ENCODE measurements at places on chromosomes 12 and 14.

GRCh38 chr12:113295886-113296556 is 38.9 kb downstream of the SLC8B1 start:
- DNase-seq = no peak

DNA sequence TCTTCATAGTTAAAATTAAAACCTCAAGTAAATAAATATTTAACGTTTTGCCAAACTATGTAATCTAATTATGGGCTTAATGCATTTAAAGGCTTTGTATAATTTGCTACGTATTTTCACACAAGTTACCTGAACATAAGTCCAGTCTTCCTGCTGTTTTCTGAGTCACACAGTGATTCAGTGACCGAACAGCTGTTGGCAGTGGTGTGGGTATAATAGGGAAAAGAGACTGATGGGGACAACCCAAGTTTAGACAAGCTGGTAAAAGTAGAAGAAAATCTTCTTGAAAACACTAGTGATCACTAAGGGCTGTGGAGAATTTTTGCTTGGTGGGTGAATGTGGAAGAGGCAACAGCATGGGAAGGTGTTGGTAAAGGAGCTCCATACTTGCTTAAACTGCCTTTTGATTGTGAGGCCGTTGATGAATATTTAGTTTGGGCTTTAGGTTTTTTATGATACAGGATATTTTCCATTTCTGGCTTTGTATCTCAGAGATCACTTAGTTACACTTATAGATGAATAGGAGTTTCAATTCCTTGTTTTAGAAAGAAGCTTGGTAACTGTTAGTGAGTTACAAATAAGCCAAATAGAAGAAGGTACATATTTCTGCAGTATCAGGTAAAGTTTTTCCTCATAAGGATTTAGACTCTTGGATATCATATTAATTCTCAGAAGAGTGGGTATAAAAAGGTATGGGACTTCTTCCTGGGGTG is 23.9 kb downstream of the LRRK2 start:
- DNase-seq = no peak

DNA sequence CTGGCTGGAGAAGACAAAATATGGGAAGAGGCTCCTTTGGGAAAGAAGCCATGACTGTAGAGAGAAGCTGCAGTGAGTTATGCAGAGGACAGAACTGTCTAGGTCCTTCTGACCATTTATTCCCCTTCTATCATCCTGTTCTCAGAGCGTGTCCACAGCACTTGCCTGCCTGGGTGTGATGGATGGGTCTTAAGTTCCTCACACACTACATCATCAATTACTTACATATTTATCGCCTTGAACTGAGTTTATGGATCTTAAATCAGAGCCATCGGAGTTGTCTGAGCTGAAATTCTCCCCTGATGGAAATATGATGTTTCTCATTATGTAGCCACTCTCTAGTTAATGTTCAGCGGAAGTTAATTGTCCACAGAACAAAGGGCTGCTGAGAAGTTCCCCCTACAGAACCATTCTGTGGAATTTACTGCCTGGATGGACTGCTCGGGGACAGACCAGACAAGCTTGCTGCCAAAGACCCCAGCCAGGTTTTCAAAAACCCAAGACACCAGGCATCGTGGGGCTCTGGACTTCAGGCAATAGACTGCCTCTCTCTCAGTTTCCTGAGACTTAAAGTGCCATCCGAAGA is 232.5 kb upstream of the NOS1 start:
- no peak for DNase-seq

DNA sequence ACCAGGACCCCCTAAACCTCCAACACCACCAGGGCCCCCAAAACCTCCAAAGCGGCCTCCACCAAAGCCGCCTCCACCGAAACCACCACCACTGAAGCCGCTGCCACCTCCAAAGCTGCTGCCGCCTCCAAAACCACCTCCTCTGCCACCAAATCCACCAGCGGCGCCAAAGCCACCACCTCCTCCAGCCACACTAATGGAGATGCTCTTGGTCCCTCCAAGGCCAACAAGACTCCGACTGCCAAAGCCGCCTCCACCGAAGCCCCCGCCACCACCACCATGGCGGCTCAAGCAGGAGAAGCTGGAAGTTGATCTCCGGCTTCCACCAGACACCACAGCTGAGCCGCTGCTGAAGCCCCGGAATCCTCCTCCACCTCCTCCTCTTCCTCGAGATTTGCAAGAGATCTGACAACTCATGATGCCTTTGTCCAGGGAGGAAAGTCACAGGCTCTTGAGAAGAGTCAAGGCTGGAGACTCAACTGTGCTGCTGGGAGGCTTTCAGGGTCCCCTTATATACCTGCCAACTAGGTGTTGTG is at the start of gene KRT2:
TSS of gene KRT2 (minus strand) at position 486 of the 536 bp plus-strand sequence. CDS start at position 417, 69 bp downstream.
- DNase-seq = no peak

GRCh38 chr12:48602192-48602989 is 32.5 kb upstream of the LALBA start:
- no peak for DNase-seq

- DNase-seq = peak; percentile 40
Measured at GRCh38 chr14:56339855-56340701, 221.9 kb downstream of the PELI2 start.

DNA sequence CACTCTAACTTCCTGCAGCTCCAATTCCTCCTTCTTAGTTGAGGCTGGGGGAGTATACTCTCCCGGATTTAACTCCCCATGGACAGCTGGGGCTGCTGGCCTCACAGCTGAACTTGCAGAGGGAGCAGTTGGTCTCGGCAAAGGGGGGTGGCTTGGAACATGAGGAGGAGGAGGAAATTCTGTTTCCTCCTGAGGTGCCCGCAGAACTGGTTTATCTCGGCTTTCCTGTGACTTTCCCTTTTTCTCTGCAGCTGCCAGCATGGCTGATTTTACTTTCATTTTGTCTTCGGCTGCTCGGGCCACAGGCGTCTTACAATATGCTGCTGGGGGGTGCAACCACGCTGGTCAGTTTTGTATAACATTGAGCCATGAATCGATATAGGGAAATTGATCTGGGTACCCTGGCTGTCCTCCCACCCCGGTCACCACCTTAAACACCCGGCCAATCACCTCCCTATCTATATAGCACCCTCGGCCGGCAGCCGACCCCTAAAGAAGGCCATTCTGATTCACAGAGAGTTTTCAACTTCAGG is 1317.6 kb downstream of the TMEM121 start:
- DNase-seq = no peak

DNA sequence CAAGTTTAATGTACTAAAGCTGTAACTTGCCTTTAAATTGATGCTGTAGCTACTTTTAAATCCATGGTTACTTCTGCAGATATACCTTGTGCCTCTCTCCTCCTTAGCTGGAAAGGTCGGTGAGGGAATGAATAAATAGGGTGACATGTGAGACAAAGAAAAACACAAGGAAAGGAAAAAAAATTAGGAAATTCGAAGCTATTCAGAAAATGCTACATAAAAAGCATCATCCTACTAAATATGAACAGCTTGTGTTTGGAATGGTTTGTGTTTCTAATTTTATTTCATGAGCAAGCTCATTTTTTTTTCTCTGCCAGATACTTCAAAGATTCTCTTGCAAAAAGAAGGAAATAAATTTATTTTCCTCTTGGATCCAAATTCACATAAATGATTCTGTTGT is 186.3 kb upstream of the NUDT4 start:
- no peak for DNase-seq

GRCh38 chr14:66401449-66402095 is 84.6 kb upstream of the CCDC196 start:
- DNase-seq = no peak

DNA sequence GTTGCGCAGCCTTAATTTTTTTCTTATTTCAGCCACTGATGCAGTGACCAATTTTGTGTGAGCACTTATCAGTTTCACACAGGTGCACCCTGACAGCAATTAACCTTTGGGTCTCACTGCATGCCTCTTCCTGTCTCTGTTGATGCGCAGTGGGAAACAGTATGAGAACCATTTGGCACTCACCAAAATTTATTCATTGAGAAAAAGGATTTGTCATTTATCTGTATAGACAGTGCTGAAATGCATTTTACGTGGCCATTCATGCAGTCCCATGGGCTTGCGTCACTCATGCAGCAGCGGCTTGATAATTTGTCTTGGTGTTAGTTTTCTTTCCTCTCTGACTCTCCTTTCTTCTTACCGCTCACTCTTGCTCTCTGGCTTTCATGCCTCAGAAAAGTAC is 157.5 kb downstream of the C12orf75 start:
- DNase-seq = no peak

DNA sequence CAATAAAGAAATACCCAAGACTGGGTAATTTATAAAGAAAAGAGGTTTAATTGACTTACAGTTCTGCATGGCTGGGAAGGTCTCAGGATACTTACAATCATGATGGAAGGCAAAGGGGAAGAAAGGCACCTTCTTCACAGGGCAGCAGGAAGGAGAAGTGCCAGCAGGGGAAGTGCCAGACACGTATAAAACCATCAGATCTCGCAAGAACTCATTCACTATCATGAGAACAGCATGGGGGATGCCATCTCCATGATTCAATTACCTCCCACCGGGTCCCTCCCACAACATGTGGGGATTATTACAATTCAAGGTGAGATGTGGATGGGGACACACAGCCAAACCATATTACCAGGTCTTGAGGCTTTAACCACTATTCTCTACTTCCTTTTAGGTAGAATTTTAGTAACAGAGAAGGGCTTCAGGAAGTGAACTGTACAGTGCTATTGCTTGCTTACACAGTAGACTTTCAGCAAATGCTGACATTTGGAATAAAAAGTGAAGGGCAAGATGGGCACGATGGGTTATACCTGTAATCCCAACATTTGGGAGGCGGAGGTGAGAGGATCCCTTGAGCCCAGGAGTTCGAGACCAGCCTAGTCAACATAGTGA is 40.8 kb upstream of the OR4E1 start:
- no peak for DNase-seq
